Kidney epithelial cell (primary cell): ENCODE measurements at places on chromosomes 5 and 9. TPM values are rescaled to one million over a fixed set of nuclear protein-coding genes. Genes with fewer than 3 reads are reported as not detected.

DNA sequence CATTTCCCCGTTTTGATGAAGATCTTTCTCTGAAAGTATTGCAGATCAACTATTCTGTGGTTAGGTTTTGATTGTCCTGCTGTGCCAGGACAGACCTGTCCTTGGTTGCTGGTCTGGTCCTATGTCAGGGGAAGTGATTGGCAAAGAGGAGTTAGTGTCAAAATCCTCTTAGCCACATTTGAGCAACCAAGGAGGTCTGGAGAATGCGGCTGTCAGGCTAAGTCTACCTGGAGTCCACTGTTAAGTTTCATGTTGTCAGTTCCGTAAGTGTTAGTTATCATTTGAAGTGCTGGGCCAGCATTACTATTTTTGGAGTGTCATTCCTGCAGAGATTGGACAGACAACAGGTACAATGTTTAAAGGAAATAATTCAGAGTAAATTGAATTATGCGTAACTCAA lies 62.3 kb downstream of the UBE2QL1 start:
- no peak for DNase-seq

- DNase-seq, result no peak
Measured at GRCh38 chr5:131581702-131582101, 53.3 kb downstream of the RAPGEF6 start.

DNA sequence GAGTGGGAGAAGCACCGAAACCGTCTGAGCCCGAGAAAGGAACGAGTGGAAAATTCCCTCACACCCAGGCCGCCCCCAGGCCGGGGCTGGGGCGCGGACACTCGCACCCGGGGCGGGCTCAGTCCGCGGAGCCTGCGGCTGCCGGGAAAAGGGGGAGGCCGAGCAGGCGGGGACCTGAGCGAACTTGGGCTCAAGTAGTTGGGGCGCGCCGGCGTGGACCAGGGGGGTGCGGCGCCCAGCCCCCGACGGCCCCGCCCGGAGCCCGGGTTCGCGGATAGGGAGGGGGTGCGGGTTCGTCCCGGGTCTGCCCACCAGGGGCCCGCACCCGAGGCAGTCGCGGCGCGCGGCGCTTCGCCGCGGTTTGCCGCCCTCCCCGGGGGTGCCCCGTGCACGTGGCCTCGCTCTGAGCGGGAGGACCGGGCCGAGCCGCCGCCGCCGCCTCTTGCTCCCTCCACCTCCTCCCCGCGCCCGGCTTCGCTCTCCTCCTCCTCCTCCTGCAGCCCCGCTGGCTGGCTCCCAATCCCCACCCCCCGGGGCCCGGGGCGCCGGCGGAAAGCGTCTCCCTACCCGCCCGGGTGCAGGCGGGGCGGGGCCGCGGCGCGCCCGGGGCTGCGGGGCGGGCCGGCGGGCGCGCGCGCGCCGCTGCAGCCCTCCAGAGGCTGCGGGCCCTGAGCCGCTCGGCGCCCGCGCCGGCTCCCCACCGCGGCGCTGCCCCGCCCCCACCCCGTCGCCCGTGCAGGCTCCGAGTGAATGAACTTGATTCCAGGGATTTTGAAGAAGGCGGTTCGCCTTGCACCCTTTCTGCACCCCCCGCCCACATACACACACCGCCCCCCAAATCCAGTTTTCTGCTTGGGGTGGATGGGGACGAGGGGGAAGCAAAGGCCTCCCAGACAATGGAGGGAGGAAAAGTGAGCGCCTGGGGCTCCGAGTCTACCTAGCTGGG lies 1.3 kb upstream of the NFIB start:
- no peak for DNase-seq

DNA sequence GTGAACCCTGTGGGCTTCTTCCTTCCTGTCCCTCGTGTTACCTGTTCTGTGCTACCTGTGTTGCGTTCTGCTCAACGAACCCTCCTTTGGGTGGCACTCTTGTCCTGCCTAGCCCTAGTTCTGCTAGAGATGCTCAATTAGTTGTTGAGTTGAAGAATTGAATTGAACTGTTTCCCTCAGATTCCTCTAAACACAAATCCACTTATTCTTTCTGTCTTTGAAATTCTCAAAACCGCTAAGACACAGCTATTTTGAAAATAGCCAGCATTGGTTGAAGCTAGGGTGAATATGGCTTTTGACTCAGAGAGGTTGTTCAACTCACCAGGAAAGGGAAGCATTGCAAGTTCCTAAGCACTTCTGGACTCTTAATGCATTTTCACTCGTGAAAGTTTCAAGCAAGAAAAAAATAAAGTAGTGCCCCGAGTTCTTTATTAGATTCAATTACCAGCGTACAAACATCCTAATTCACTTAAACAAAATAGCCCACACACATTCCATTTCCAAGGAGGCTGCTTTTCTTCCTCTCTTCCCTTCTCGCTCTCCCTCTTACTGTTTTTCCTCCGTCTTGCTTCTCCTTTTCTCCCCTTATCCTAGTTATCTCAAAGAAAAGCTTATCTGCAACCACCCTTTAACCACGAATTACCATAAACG lies 642 bp upstream of the ITGA1 start:
- no peak for DNase-seq

- no peak for DNase-seq
Measured at GRCh38 chr9:8605096-8605495, 805.5 kb upstream of the DMAC1 start.

- DNase-seq, result no peak
Measured at GRCh38 chr5:12016159-12016746, 112.0 kb upstream of the CTNND2 start.

GRCh38 chr9:20538956-20539355 lies 83.3 kb downstream of the MLLT3 start:
- DNase-seq, result no peak

Gene CATSPER3
- 0.13 TPM in 1 of 2 replicates, not detected in the other for total RNA-seq

Gene MARCHF11
- total RNA-seq, result 0.96 TPM in 1 of 2 replicates, not detected in the other

Gene UHRF2
- total RNA-seq, result 31.9 and 32.9 TPM in 2 replicates

Gene TMEM215
- not detected in 2 replicates for total RNA-seq

Gene SLC28A3
- 0.21 and 0.75 TPM in 2 replicates for total RNA-seq

Gene GPR151
- total RNA-seq, result not detected in 2 replicates
